Sciatic nerve (tissue), 2 donors: ENCODE measurements at places on chromosomes 2 and 18.

DNA sequence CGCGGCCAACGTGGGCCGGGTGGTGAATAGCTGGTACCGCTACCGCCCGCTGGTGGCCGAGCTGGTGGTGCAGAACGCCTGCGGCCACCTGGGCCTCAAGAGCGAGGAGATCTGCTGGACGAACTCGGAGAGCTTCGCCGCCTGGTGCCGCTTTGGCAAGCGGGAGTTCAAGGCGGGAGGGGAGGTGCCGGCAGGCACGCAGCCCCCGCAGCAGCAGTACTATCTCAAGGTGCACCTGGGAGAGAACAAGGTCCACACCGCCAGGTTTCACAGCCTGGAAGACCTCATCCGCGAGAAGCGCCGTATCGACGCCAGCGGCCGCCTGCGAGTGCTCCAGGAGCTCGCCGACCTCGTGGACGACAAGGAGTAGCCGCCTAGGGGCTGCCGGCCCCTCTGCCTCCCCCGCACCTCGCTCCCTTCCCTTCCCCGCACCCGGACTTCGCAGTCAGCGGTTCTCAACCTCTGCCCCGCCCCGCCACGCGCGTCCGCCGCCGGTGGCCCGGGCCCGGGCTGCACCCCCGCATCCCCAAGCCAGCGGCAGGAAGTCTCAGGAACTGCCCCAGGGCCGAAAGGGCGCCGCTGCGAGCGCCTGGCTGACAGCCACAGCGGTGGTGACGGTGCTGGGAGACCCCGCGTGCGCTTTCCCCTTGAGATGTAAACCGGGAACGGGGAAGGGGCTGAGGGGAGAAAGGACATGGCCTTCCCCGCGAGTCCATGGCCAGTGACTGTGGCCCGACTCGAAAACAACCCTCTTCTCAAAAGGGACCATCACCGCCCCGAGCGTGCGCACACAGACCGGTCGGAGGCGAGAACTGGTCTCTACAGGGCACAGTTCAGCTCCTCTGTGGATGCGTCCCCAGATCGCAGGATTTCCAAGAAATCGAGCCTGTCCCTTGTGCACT is 2.2 kb downstream of the LRATD1 start:
- DNase-seq: peak; percentile 80

- no peak for DNase-seq
Observed at GRCh38 chr2:149544692-149545091, 42.9 kb downstream of the MMADHC start.

DNA sequence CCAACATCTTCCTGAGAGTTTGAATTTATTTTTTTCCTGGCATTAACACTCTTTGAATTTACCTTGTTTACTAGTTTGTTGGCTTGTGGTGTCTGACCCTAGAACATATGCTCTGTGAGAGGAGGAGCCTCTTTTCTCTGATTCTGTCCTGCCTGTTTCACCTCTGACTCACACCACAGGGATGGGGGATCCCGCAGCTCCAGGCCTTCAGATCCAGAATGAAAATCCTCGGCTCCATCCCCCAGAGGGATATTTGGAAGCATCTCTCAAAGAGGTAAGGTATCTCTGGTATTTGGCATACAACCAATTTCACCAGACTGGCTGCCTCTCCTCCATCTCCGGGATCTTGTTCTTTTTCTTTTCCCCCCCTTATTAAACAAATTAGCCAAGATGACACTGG is 104.7 kb downstream of the GPR39 start:
- no peak for DNase-seq

DNA sequence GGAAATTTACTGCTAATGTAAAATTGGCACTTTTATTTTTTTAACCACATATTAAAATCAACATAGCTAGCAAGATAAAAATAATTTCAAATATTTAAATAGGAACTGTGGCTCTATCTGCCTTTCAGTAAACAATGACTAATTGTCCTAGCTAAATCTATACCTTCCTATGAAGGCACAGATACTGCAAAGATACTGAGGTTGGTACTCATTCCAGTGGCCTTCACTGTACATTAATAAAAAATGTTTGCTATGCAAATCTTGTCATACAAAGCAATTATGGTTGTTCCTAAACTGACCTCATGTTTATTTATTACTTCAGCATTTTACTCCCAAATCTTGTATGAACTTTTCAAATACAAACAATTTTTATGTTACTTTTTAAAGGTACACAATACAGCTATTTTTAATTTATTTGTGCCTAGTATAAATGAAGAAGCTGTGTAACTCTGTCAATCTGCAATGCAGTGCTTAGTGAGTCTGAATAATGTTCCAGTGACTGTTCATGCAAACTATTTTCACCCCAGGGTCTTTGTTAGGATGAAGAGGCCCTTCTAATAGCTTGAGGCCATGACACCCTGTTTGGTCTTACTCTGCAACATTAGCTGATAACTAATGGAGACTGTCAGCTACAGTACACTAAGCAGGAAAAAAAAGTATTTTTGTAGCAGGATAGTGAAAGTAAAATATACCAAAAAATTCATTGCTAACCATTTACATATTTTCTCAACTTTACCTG is 9.3 kb upstream of the ERBB4 start:
- no peak for DNase-seq

DNA sequence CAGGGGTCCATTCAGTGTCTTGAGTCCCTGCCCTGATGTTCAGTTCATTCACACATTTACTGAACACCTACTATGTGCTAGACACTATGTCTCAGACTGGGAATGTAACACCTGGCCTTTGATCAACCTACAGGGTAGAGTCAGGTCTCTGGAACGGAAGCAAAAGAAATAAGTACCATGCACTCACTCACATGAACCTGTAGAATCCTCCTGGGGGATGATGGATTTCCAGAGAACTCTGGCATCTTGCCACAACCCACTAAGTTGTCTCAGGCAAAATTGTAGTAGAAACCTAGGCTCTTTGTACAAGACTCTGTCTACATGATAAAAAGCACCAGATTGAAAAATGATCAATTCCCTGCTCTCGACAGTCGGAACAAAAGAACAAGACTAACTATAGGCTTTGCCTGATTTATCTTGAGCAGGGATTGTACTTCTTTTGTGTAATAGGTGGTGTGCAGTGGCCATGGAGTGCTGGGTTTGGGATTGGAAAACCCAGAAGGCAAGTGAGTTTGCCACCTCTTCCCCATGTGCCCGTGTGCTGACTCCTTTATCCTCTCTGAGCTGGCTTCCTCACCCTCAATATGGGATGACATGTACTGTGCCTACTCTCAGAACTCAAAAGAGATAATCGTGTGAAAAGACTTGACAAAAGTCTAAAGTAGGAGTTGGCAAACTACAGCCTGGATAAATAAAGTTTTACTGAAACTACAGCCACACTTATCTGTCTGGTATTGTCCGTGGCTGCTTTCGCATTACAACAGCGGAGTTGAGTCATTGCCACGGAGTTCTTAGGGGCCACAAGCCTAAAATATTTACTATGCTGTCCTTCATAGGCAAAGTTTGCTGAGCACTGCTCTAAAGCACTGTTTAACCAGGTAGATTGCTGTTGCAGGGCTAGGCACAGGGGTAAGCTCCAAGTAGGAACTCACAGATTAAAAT is 4.4 kb downstream of the CAPN14 start:
- DNase-seq: no peak

- peak; percentile 81 for DNase-seq
Observed at GRCh38 chr2:202032846-202033316, 774 bp upstream of the FZD7 start.

- DNase-seq: no peak
Observed at GRCh38 chr2:62335612-62336011, 139.7 kb downstream of the B3GNT2 start.

DNA sequence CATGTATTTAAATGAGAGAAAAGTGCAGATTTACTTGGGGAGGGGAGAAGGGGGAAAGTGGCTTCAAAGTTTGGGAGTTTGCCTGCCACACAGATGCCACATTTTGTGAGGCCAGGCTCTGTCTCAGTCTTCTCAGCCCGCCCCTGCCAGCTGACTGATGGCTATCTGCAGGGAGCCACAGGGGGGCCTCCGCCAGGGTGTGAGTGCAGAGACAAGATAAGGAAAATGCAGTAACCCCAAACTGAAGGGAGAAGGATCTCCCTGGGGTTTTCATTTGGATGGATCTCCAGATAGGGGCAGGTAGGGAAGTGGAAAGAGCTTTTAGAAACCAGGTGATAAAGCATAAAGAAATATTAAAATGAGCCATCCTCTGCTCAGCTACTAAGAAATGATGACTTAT is 128.8 kb downstream of the ZNF521 start:
- DNase-seq: no peak

- no peak for DNase-seq
Observed at GRCh38 chr2:2845806-2846315, 514.8 kb upstream of the MYT1L start.

- DNase-seq: no peak
Observed at GRCh38 chr2:2039826-2040225, 291.2 kb downstream of the MYT1L start.

DNA sequence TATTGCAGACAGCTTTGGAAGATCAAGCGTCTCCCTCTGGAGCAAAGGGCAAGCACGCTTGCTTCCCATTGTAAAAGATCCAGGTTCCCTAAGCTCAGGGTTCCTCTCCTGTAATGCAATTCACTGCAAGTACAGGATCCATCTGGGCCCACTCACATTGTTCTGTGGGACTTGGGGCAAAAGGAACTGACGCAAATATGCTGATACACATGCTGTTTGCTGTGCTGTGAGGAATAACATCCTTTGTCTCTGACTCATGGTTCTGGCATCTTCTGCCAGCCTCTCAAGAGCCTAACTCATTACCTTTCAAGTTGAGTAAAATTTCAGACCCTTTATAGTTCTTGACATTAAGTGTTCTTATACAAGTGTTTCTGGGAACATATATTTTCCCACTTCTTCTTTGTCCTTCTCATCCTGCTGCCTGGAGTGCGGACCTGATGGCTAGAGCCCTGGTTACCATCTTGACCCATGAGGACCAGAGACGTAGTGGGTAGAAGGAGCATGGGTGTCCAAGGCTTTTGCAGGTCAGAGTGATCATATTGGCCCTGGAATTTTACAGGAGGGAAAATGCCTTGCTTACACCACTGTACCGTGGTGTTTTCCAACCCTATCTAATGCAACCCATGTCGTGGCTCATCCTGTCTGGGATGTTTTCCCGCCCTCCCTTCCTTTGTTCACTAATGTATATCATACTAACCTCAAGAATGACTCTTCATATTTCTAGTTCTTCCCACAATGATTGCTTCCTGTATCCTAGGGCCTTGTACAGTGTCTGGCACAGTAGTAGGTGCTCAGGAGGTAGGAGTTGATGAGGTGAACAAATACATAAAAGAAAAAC is 145.7 kb upstream of the GLI2 start:
- no peak for DNase-seq

GRCh38 chr2:71944806-71945602 is 202.7 kb downstream of the CYP26B1 start:
- no peak for DNase-seq

DNA sequence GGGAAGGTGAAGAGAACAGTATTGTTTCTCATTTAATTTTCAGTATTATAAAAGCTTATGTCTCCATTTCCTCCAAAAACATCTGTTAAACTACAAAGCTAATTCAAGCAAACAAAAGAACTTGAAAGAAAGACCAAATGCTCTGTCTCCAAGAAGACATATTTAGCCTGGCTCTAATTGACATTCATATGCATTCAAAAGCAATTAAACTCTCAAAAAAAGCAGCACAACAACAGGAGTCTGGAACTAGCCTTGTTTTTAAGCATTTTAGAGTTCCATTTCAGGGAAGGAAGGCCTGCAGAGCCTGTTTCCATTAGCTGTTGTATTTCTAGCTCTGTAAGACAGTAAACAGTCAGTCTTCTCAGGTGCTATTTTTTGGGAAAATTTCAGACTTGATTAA is 447.9 kb downstream of the TDRD15 start:
- no peak for DNase-seq

DNA sequence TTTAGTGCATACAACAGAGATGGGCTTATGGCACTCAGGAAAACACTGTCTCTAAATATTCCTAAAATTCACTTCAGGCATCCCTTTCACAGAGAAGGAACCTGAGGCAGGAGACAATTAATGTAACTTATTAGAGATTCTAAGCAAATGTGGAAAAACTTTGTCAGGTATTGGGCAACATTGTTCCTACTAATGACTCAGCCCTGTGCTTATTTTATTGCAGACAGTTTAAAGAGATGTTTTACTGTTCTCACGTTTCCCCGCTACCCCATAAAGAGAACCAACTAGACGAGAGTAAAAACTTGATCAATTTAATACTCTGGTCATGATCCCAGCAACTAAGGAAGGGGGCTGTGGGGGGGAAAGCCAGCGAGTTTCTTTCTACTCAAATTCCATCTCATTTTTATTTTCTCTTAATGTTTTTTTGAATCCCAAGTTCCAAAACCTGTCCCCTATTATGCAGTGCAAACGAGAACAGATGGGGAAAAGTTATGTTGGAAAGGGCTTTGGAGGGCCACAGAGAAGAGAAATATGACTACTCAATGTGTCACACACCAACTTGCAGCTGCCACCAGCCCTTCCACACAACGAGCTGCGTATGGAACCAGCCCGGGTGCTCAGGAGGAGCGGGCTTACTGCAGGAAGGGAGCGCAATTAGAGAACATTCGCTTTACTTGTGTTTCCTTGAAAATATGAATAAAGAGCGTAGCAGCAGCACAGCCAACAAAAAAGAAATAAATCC is 18.7 kb upstream of the ACVR1 start:
- DNase-seq: no peak

DNA sequence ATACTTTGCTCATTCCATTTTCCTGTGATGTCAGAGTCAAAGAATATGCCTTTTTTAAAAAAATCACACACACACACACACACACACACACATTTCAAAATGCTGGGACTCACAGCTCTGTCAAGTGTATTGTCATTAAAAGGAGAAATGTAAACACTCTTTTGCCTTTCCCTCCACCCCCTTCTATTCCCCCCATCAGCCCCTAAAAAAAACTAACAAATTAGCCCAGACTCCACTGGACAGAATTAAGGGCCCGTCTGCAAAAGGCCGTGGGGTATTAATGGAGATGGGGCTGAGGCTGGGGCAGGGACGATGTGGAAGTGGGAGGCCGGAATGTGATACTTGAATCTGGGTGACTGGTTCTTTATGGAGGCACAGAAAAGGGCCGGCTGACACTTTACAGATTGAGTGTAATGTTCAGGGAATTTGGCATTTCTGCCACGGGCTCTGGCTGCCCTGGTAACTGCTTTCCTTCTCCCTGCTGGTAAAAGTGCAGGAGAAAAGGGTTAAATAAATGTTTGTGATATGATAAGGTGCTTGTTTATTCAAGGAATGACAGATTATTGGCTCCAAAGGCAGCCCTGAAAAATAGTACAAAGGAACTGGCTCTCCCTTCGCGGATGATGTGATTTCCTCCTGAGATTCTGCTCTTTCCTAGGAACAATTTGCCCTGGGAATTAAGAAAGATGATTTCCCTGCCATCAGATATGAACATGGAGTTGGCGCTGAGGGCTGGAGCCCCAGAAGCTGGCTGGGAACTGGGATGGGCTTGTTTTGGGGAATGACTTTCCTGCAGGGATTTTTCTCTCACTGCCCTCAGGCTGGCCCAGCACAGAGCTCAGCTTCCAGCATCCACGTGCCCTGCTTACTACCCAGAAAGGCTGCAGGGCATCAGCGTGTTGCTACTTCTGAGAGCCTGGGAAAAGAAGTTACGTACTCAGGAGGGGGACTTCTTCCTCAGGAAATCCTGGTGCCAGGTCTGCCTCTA is 52.8 kb upstream of the CTAGE1 start:
- no peak for DNase-seq

GRCh38 chr2:54725343-54726099 is 2.1 kb downstream of the EML6 start:
- no peak for DNase-seq

GRCh38 chr2:32901313-32901712 is 45.4 kb upstream of the LTBP1 start:
- no peak for DNase-seq
